Large intestine (tissue), 12 donors: ENCODE measurements at places on chromosomes 6 and 20.

DNA sequence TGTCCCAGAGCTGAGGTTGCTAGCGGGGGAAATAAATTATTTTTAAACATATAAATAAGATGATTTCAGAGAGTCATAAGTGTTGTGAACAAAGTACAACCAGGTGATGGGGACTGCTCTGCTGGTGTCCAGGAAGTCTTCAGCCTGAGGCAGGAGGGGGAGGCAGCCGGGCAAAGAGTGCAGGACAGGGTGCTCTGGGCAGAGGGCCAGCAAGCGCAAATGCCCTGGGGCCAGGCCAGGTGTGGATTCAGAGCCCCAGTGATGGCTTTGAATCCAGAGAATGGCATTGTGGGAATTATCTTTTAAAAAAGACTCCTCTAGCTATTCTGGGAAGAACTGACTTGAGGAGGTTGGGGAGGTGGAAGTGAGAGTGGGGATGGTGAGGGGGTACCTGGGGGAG lies 1.6 kb downstream of the CLPSL1 start:
- no peak for DNase-seq

GRCh38 chr6:154767003-154767723 lies 33.9 kb downstream of the SCAF8 start:
- no peak for DNase-seq

- DNase-seq = no peak
Observed at GRCh38 chr6:142714951-142715785, 229.8 kb downstream of the HIVEP2 start.

- no peak for DNase-seq
Observed at GRCh38 chr6:122484760-122485159, 13.2 kb upstream of the SERINC1 start.

- no peak for DNase-seq
Observed at GRCh38 chr6:46390153-46390876, 100.9 kb downstream of the RCAN2 start.

GRCh38 chr6:144744720-144745119 lies 459.6 kb downstream of the UTRN start:
- no peak for DNase-seq

DNA sequence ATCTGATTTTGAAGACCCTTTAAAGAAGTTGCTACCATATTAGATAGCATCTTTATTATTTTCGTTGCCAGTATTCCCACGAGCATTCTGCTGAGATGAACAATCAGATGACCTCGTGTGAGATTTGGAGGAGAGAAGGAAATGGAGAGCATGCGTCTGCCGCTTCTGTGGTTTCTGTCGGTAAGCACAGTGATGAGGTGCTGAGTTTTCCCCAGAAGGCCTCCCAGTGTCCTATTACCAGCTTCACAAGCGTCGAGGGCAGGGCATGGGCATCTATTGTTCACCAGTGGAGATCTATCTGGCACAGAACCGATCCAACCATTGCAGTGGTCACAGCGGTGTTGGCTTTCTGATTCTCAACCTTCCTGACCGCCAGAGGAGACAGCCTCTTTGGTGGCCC lies 29.4 kb downstream of the TRAF3IP2 start:
- DNase-seq = no peak

GRCh38 chr6:44332585-44332984 lies 9.9 kb upstream of the SPATS1 start:
- no peak for DNase-seq
